EH (cell line): ENCODE measurements at places on chromosomes 12 and 14.

DNA sequence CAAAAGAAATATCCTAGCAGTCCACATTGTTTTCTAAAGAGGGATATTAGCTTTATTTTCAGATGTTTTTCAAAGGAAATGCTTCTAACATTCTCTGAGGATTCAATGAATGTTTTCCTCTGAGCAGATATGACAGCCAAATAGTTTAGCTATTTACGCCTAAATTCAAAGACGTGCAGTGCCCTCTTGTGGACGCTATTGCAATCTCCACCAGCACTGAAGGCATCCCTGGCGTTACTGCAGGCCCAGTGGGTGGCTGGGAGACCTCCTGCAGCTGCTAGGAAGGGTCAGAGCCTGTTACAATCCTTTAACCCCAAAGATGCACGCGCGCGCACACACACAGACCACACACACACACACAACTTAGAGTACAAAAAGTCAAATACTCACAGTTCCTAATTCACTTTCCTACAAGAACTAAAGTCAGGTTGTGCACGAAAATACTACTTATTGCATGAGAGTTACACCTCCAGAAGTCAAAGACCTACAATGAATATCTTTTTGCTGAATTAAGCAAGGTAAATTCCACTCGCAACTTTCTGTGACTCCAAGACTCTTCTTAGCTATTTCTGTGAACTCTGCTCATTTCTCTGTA is 589.3 kb upstream of the TMEM132C start:
- peak; percentile 88 for DNase-seq

GRCh38 chr14:92470811-92471210 is 42.8 kb upstream of the RIN3 start:
- no peak for DNase-seq

DNA sequence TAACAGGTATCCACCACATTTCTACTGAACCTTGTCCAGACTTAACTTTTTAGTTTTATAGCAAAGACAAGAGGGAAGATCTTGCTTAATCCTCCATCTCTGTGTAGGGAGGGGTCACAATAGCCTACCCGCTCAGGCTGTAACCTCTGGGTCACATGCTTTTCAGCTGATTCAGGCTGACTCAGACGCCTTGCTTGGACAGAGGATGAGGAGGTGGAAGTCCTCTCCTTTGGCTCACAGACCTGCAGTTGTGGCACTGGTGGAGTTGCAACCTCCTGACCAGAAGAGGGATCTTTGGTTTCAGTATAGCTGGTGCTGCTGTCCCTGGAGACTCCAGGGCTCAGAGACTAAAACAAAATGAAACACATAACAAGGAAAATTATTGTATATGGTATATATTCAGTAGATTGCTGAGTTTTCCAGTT is 16.2 kb downstream of the ACIN1 start:
- peak; percentile 99 for DNase-seq

DNA sequence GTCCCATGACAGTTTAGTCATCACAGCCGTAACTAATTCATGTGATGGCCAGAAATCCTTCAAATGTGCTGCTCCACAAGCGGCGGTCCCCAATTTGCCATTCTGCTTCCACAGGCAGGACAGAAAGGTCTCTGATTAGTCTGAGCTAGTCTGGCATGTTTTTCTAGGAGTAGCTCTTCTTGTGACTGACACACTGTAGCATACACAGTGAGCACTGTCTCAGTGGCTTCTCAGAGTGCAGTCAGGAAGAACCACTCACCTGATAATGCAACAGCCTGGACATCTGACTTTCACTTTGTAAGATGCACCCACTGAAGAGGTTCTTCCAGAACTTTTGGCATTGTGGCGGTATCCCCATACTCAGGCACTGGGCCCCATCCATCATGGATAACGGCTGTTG is 1266.2 kb downstream of the TMEM121 start:
- no peak for DNase-seq

- no peak for DNase-seq
Observed at GRCh38 chr12:51187370-51187987, 14.5 kb upstream of the TFCP2 start.
